ENCODE measurements at places on chromosomes 4 and X. TPM values are rescaled to one million over a fixed set of nuclear protein-coding genes. Genes with fewer than 3 reads are reported as not detected.

- DNase-seq: no peak
Measured at GRCh38 chr4:13922459-13922858, 294.9 kb upstream of the BOD1L1 start.

DNA sequence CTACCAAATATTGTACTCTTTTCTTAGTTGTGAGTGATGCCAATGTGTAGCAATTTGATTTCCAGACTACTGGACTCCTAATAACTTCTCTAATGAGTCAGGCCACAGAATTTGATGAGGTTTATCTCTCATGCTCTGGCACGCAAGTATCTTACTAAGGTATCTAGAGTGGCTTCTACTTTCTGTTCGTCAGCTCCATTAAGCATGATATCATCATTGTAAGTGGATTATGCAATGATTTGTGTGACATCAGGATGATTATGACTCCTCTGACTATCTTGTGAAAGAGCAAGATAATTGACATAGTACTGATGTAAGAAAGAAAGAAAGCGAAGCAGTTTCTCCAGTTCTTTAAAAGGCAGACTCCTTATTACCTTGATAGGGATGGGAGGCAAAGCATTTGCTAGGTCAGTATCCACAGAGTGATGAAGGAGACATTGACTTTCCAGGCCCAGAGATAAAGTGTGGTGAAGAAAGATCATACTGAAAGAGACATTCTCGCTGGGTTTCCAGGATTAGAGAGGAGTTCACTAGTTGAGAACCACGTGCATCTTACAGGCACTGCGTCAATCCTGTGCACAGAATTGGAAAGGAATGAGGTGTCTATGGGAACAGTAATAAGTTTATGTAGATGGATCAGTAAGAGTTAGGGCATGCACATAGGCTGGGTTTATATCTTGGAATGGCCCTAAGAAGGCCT, 161.9 kb upstream of the STK26 start:
- no peak for DNase-seq

TMEM156 gene
- total RNA-seq: 9.1 TPM

GCNA gene
- total RNA-seq: 0.52 TPM

SATL1 gene
- total RNA-seq: not detected

HTN1 gene
- not detected for total RNA-seq

SPARCL1 gene
- total RNA-seq: not detected

KLHL34 gene
- 0.12 TPM for total RNA-seq

- DNase-seq: no peak
Measured at GRCh38 chr4:136002316-136002715, 1530.0 kb downstream of the PCDH18 start.

DNA sequence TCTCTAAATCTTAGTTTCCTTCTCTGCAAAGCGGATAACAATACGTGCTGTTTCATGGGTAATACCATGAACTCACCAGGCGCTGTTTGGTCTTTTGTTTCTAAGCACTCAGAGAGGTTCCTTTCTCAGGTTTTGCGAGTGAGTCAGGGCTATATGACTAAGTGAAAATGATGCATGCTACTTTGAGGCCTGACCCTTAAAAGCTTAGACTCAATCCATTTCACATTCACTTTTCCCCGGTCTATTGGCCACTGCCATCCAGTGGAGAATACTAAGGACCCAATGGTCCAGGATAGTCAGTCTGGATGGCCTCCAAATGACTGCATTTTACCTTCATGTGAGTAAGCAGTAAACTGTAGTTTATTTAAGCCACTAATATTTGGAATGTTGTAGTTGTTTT, 400.8 kb upstream of the SLIT2 start:
- DNase-seq: peak; percentile 95

DNA sequence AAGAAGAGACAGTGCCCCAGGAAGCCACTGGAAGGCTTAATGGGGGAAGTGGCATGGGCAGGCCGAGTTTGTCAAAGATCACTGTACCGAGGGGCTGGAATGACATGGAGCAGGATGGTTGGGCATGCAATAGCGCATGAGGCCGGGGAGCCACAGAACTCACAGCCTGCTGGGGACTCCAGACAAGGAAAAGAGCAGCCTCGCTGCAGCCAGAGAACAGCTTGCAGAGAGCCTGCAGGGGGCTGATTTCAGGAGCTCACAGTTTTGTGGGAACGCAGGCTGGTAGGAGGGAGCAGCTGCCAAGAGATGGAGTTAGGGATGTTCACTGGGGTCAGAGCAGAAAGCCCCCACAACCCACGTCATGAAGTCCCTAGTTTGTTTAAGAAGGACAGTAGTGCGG, 45.4 kb downstream of the STOX2 start:
- DNase-seq: no peak

ERAS gene
- total RNA-seq: not detected

DNA sequence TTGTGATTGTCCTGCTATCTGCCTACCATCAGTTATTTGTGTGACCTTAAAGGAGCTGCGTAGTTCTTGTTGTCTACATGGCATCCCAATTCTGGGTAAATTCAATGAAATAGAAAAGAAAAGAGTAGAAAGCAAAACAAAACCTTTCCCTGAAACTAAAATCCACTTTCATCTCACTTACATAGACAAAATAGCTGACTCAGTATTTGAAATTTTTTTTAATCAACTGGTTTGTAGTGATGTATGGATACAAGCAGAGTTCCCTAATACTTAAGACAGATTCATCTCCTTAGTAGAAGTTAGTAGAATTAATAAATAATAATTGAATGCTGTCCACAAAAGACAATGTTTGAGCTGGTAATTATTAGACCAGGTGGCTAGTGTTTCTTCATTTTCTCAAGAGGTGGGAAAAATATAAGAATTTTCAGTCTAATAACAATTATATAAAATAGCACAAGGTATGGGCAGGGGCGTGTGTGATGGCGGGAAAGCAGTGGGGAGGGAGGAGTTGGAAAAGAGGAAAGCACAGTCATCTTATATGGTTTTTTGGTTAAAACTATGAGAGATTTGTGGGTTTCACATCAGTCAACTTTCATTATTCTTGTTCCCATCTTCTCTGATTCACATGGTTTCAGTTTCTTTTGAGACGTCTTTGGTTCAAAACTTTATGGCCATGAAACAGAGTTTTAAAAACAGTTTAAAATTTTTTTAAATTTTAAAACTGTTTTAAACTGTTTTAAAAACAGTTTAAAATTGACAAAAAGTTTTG, 275.2 kb downstream of the SPRY1 start:
- DNase-seq: no peak

RAB40A gene
- total RNA-seq: 0.07 TPM

- DNase-seq: no peak
Measured at GRCh38 chrX:119237562-119237942, 1.5 kb downstream of the PGRMC1 start.

DNA sequence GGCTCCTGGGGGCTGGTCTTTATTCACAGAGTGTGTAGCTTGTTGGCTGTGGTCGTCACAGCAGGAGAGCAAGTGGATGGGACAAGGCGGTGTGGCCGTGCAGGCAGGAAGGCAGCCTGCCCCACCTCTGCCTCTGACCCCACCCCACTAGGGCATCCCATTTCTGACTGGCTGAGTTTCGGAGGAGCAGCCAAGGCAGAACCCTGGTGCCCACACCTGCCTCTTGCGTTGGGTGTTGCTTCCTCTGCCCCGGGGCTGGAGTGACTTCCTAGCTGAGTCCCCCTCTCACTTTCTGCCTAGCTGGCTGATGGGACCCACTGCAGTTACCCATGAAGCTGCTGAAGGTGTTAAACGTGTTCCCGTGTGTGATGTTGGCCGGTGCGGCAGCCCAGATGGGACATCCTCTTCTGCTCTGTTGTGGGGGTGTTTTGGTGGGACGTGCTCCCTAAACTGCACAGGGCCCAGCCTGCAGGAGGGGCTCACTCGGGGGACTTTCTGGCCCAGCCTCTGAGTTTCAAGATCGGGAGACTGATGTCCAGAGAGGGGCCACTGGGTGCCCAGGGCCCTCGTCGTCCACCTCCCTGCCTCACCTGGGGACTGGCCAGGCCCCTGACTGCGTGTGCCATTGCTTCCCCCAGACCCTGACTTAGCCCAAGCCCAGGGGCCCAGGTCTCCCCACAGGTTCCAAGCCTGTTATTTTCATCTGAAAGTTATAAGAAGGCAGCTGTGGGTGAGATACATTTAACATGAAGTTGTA, 101.5 kb downstream of the PSAPL1 start:
- no peak for DNase-seq

DNA sequence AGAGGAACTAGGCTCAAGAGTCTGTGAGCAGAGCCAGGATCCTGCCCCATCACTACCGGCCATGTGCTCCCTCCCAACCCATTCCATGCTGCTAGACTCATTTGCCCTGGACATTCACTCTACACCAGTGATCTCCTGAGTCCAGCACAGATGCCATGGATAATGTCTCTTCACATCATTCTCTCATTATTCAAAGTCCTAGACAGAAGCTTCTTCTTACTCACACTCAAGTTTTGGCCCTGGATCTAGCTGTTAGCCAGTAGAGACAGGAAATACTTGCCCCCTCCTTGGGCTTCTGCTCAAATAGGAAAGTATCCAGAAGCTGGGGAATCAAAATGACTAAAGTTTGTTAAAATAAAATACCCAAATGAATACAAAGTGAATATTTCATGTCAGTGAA, 266.8 kb upstream of the LDB2 start:
- no peak for DNase-seq

DNA sequence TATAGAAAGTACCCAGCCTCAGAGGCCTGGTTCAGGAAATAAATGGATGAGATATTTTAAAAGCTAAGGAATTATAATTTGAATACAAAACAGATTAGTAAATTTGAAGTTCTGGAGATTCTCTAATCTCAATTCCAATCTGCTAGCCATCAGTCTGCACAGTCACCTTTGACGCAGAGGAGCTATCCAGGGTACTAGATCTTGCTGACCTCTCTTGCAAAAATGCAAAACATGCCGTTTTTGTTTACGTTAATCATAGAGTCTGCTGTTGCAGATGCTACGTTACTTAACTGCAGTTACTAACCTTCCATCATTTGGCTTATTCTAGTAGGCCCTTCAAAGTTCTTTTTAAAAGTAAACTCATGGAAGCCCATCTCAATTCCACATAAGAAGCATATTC, 10.4 kb downstream of the CCSER1 start:
- DNase-seq: no peak

C4orf51 gene
- total RNA-seq: not detected

- no peak for DNase-seq
Measured at GRCh38 chrX:129071390-129071789, 451.9 kb downstream of the SMARCA1 start.

DNA sequence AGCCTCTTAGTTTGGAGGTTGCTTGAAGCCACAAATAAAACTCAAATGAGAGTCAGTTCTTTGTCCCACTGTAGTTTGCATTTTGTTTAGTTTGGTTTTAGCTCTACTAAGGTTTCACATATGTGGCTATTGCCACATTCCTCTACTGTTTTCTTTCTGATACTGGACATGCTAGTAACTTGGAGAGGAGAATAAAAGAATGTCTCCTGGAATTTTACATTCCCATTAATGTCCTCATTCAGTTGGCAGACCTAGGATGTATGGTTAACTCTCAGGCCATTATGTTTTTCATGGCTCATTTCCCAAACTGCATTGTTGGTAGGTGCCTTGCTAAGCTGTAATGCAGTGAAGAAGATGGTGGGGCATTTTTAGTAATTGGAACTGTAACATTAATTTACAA, 29.9 kb downstream of the UPRT start:
- no peak for DNase-seq

EFNB1 gene
- total RNA-seq: 44.1 TPM

DNA sequence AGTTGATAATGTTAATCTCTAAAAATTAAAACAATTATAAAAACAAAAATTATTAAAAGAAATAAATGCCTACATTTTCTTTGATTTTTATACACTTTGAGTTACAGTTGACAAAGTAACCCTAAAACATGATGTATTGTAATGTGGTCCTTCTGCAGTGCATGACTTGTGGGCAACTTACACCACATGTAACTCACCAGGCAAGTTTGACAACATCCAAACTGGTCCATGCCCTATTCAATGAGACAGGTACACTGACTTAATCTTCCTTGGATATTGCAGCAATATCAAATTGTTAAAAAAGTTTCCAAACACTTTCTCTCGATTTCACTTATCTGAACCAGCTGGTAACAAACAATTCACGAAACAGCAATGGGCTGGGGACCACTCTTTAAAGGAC, 81.5 kb downstream of the FTHL17 start:
- DNase-seq: no peak

DNA sequence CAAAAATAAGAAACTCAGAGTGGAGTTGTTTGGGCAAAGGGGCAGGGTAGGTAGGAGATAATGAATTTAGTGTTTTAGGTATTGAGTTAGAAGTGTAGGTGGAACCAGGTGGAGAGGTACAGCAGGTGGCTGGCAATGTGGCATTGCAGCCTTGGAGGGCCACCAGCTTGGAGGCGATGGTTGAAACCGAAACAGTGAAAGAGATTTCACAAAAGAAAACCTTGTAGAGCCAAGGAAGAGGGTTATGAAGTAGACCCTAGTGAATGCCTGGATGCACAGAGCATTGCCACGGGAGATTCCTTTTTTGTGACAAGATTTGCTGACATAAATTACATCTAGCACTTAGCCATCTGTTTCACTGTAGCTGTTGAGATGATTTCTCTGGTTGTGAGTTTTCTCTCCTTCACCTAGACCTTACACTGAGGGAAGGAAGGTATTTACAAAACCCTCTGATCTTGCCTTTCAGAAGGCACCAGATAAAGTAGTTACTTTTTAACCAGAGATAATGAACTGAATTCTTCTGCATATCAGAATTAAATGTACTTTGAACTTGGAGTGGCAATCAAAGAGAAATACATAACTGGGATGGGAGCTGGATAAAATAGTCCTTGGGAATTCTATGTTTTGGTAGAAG, 104.1 kb upstream of the CASK start:
- DNase-seq: no peak

DNA sequence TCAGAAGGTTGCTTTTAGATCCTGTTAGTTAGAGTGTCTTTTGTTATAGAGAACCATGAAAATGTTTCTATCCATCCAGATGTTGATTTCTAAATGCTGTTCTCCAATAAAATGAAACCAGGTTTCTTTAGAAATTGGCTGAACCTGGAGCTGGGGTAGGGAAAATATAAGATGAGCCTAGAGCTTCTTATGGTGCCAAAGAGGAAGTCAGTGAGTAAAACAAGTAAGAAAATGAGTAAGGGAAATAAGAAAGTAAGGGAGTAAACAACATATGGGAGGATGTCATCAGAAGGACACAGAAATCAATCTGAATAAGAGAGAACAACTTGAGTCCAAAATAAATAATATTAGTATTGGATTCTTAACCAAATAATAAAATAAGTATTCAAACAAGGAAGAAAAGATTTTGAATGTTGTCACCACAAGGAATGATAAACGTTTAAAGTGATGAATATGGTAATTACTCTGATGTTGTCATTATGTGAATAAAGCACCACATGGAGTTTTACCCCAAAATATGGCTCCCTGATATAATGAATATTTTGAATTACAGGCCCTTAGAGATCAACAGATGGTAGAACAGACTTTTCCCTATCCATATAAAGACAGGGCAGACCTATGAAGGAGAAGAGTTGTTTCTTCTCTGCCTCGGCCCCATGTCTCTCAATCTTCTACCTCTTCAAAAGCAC, 506.1 kb downstream of the IL15 start:
- no peak for DNase-seq

GRCh38 chrX:47093248-47093647, 15.0 kb downstream of the RGN start:
- DNase-seq: no peak

DNA sequence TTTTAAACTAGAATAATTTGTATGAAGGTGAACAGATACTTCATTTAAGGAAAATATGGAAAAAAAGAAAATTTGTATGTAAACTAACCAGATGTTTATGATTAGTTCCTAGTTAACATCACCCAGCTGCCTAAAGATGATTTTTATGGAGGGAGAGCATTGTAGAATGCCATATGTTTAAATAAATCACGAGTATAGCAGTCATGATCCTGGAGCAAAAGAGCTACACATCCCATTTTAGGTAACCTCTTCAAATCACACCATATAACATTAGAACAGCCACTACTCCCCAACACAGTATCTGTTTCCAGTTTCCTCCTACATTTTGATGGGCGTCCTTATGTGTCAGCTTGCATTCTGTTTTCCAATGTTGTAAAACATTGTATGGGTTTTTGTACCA, 571.9 kb upstream of the FAM241A start:
- no peak for DNase-seq
